ENCODE measurements at places on chromosomes 16 and 17.
A peak's percentile ranks its signal among the peaks of the same experiment; 100 is the strongest.

GRCh38 chr17:41496803-41497484, 7.2 kb upstream of the KRT36 start:
- DNase-seq, result peak; percentile 56

DNA sequence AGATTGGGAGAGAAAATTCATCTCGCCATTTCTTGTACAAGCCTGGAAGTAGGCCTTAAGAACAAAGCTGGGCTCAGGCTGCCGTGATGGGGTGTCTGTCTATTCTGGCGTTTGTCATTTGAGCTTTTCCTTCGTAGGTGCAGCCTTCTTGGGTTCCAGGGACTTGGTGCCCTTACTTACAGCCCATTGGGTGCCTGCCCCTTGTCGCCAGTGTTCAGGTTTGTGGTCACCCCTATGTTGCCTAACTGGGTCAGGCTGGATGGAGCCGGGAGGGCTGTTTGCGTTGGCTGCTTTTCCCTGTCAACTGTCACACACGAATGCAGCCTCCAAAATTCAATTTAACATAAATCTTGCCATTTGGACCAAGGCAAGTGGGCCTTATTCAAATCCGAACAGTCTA, 23.7 kb upstream of the MED9 start:
- no peak for DNase-seq

DNA sequence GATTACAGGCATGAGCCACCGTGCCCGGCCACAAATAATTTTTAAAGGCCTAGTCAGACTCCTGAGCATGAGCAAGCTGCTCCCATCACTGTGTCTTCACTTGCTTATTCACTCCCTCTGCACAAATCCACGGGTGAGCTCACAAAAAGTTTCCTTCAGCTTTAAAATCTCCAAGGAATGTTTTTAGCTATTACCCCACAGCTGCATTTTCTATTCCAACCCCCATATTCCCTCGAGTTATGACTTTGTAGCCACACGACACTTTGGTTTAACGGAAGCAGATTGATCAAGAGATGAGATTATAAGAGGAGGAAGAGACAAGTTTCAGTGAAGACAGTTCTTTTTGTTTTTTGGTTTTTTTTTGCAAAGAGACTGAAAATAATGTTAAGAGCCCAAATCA, 49.1 kb upstream of the SLC25A19 start:
- DNase-seq, result no peak

- no peak for DNase-seq
Observed at GRCh38 chr16:81775570-81775969, 3.5 kb upstream of the PLCG2 start.

Data from HFF-Myc (cell line).